ENCODE measurements at places on chromosomes 1 and 21.

DNA sequence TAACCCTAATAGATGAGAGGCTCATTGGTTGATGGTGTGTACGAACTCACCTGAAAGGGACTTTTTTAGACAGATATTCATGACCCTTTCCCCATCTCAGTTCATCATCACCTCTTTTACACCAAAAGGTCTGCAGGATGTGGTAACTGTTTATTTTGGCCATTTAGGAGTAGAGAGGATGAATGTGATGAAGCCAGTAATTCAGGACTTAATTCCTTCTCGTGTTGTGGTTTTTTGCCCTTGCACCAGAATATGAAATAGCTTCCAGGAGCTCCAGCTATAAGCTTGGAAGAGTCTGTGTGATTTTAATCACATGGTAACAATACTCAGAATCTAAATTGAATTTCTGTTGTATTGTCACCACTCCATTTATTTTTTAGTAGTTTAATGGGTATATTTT lies 189.4 kb upstream of the KCTD3 start:
- DNase-seq, result no peak

DNA sequence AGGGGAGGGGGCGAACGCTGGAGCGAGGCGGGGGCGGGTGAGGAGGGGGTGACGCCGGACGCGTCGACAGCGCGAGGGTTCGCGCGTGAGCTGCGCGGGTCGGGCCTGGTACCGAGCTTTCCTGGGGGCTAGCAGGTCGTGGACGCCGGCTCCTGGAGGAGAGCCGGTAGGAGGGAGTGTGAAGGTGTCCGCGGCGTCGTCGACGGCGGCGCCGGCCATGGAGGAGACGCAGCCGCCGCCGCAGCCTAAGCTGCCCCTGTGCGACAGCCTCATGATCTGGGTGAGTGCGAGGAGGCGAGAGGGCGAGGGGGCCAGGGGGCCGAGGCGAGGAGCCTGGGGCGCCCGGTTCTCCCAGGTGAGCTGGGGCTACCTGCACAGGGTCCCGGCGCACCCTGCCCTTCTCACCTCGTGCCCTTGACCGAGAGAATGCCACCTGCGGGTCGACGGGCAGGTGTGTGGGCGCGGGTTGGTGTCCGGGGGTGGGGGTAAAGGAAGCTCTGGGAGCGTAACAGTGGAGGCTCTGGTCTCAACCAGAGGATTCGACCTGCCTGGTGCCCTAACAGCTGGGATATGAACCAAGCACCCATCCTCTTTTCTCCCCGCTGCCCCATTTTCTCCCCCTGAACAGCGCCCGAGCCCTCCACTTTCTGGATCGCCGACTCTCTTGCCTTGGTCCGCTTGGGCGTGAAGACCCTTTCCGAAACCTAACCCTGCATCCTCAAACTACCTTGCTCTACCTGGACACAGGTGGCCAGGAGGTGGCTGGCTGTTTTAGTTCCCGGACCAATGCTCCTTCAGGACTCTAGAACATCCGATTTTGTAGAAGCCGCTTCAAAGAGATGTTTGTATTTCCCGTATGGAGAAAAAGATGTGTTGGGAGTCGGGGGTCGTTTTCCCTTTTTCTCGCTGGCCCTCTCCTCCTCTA lies at the start of gene HOOK1:
TSS of gene HOOK1 (plus strand) at position 49 of the 925 bp plus-strand sequence. CDS start at position 218, 169 bp downstream.
- no peak for DNase-seq

GRCh38 chr1:70355111-70355407 lies 537 bp upstream of the ANKRD13C start:
- DNase-seq, result no peak

GRCh38 chr1:20493839-20494608 lies 8.0 kb upstream of the CAMK2N1 start:
- peak; percentile 82 for DNase-seq

- no peak for DNase-seq
These were observed 104.1 kb downstream of the DTL start for GRCh38 chr1:212139526-212140135.

DNA sequence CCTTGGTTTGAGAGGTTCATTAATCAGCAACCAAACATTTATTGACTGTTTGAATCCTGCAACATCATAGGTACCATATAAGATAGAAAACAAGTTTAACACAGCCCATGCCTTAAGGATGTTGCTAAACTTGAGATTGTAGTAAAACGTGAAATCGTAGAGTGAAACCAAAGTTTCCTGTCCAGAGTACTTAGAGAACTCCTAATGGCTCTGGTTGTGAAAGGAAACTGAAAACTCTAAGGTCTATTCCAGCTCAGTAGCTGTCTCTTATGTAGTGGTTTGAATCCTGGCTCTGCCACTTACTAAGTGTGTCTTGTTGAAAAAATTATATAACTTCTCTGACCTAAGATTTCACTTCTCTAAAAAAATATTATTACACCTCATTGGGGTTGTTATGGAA lies 310.9 kb downstream of the NTNG1 start:
- no peak for DNase-seq

All from astrocyte of the cerebellum (primary cell).